ENCODE measurements at places on chromosomes 5 and 9. TPM values are rescaled to one million over a fixed set of nuclear protein-coding genes. Genes with fewer than 3 reads are reported as not detected.

The FGD3 gene
- 0.17 TPM for total RNA-seq

The ASTN2 gene
- total RNA-seq: 3.4 TPM

The PAEP gene
- total RNA-seq: not detected

The OCLN gene
- 4.4 TPM for total RNA-seq
